ENCODE measurements at places on chromosomes 3 and 15.

DNA sequence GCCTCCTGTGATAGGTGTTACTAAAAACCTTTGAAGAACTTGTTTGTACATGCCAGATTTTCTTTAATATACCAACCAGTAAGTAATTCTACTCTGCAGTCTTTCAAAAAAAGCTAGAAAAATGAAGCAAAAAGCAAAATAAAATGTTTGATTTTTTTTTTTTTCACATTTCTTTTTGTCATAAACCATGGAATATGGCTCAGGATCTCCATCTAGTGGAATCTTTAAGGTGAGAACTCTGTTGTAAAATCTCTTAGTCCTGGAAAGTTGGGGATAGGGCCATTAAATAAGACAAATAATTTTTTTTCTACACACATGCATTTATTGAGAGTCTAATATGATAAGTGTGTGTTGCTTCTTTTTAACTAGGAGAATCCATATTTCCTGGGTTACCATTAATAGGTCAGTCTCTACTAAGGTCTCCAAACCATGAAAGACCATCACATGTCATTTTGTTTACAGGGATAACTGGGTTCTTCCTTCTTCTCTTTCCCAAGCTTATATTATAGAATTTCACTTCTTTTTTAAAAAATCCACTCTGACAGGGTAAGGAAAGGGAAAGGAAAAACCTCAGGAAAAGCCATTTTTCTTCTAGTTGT, 84.6 kb downstream of the SLC9A9 start:
- no peak for DNase-seq

- peak; percentile 65 for DNase-seq
Measured at GRCh38 chr3:111541911-111542483, at the start of gene CD96. TSS of gene CD96 (plus strand) at chr3:111542197. CDS start at chr3:111542249, 52 bp downstream.

- DNase-seq, result no peak
Measured at GRCh38 chr3:17938313-17938712, 195.9 kb upstream of the TBC1D5 start.

GRCh38 chr3:12484983-12485327, 675 bp downstream of the TSEN2 start:
- DNase-seq, result no peak

DNA sequence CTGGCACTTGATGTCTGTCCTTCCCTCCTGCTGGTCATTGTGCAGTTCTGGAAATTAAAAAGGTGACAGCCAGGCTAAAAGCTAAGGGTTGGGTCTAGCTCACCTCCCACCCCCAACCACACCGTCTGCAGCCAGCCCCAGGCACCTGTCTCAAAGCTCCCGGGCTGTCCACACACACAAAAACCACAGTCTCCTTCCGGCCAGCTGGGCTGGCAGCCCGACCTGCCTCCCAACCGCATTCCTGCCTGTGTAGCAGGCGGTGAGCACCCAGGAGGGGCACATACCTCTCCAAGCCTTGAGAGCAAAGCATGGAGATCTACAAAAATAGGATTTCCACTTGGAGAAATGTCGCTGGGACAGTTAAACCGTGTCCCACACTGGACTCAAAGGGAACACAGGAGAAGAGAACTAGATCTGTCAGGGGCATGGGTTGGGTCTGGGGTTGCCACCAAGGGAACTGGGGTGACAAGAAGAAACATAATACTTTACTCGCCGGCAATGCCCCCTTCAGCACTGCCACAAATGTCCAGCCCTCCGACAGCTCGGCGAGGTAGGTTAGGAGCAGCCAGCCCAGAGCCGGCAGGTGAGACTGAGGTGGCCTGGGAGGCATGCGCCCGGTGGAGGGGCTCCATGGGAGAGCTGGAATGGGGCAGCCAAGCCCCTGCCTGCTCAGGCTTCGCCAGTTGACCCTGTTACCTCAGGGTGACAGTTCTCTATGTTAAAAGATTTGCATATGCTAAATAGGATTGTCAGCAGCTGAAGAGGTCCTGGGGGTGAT, 52.2 kb downstream of the EXOG start:
- DNase-seq, result no peak

GRCh38 chr3:72269475-72269874, 484.5 kb upstream of the PROK2 start:
- no peak for DNase-seq

GRCh38 chr3:88149101-88149508, 654 bp upstream of the C3orf38 start:
- DNase-seq, result no peak

- no peak for DNase-seq
Measured at GRCh38 chr15:57445872-57446271, 69.6 kb downstream of the CGNL1 start.

GRCh38 chr3:129732200-129732876, 125.9 kb upstream of the PLXND1 start:
- no peak for DNase-seq

GRCh38 chr15:34847598-34847997, 52.2 kb upstream of the ACTC1 start:
- no peak for DNase-seq

DNA sequence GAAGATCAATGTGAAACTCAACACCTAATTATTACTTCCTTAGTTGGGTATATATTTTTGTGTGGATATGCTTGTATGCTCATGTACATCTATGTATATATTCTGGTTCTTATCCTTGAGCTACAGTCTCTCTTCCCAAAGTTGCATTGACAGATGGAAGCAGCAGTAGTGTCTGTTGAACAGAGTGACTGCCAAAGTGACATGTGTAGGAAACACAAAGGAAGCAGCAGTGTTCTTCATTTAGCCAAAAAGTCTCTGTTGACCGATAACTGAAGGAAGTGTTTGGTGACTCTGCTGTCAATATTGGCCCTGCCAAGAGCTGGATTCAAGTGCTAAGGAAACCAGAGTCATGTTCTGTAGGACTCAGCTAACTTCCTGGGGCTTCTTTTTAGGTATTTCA, 123.8 kb downstream of the C3orf70 start:
- no peak for DNase-seq

DNA sequence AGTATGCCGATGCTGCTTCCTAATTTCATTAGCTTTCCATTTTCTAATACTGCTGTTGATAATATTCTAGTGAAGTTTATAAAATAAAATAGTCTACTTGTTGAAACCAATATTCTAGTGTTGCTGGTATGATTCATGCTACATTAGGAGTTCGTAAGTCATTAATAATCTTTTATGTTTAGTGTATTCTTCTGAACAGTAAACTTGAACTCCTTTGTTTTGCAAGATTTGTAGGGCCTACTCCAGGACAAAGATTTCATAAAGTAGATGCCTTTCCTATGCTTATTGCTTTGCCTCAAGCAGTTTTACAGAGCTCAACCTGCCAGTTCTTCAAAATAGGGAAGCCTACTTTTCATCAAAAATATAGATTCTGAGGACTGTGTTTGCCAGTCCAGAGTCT, 111.5 kb downstream of the RSRC1 start:
- no peak for DNase-seq

- DNase-seq, result no peak
Measured at GRCh38 chr15:98077186-98077585, 116.7 kb downstream of the ARRDC4 start.

DNA sequence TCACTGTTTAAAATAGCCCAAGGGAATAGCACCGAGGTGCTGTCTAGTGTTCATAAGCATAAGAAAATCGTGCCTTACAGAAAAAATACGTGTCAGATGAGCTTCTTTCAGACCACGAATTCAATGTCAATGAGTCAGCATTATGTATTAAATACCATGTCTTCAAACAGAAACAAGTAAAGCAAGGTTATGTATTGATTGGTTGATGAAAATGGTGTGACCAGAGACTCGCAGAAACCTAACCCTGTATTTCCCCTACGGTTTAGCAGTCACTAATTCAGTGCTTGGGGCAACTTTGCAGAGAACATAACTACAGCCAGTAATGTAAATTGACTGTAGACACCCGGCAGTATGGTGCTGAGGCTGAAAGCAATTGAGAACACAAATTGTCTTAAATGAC, 307.7 kb downstream of the IL5RA start:
- no peak for DNase-seq

GRCh38 chr3:103137830-103138229, 703.0 kb downstream of the ZPLD1 start:
- DNase-seq, result no peak

GRCh38 chr3:141796081-141796888, 33.1 kb downstream of the GRK7 start:
- peak; percentile 41 for DNase-seq

DNA sequence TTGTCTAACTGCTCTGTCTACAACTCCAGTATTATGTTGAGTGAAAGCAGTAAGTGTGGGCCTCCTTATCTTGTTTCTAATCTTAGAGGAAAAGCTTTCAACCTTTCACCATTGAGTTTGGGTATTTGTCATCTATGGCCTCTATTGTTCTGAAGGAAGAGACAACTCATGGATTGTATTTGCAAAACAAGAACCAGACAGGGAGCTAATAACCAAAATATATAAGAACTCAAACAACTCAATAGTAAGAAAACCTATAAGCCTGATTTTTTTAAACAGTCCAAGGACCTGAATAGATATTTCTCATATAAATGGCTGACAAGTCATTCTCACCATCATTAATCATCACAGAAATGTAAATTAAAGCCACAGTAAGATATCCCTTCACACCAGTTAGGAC, 113.0 kb downstream of the TAFA4 start:
- DNase-seq, result no peak

- DNase-seq, result no peak
Measured at GRCh38 chr3:125613204-125613603, 17.9 kb upstream of the OSBPL11 start.

DNA sequence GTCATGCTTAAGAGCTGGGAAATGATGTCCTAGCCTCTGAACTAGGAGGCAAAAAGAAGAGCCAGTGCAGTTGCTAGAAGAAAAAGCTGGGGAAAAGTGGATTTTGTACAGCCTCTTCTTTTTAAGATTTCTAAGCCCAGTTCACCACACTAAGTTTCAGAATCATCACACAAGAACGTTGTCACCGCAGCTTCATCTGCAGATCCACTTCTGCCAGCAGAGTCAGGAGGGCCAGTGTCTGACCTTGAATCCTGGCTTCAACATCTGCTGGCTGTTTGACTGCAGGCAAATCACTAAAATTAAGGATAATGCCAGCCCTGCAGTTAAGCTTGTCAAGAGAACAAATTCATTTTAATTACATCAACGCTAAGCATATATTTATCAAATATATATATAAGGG, 36.2 kb downstream of the HDC start:
- DNase-seq, result no peak

GRCh38 chr3:195213639-195214315, 57.2 kb downstream of the XXYLT1 start:
- DNase-seq, result no peak

DNA sequence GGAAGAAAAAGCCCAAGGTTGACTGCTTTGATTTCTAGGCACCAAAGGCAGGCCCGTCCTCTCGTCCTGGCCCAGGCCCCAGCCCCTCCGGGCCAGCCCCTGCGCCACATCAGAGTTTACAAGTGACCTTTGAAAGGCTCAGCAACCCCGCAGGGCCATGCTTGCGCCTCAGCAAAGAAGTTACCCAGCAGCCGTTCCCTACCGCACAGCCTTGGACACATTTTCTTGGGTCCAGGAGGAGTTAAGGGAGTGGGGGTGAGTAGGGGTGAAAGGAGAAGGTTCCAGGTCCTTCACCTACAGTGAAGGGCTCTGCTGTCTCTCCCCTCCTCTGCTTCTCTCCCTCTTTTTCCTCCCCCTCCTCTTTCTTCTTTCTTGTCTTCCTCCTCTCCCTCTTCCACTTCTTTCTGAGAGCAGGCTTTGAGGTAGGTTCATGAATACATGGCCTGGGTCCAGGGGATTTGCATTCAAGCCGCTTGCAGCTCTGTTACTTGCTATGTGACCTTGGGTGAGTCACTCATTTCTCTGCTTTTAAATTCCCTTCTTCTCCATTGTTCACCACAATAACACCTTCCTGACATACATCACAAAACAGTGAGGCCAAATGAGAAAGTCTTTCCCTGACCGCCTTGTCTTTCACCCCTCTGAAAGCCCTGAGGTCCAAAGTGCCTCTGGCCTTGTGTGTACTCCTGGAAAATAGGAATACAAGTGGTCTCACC, 223.3 kb upstream of the TPRG1 start:
- no peak for DNase-seq

DNA sequence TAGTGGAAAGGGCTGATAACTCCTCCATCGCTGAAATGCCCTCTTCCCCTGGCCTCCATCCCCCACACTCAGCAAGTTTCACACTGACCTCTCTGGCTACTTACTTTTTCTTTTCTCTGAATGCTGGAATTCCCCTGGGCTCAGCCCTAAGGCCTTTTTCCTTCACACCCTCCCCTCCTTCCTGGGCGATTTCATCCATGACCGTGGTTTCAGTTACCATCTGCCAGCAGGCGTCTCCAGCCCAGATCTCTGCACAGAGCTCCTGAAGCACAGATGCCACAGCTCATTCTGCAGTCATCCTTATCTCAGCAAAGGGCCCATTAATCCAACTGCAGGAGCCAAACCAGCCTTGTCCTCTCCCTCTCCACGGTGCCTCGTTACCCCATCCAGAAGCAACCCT, 114.0 kb downstream of the RFTN1 start:
- DNase-seq, result no peak

- DNase-seq, result no peak
Measured at GRCh38 chr3:69145688-69146087, 23.3 kb upstream of the LMOD3 start.

GRCh38 chr3:193317682-193318300, 60.8 kb downstream of the ATP13A5 start:
- no peak for DNase-seq

DNA sequence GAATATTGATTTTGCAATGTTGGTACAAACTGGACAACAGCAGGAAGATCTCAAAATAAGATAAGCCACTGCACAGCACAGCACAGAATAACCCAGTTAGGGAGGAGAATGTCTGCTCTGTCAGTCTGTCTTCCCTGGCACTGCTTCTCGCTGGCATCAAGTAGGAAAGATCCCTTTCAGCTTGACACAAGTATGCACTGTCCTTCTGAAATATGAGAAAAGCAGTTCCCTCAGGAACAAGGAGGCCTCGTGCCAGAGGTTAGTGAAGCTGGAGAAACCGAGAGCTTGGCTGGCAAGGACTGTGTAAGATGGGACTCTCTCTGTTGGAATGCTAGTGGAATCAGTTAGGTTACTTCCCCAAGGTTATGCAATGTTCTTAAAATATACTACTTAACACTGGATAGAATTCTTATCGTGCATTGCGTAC, 59.1 kb downstream of the FMN1 start:
- DNase-seq, result no peak

DNA sequence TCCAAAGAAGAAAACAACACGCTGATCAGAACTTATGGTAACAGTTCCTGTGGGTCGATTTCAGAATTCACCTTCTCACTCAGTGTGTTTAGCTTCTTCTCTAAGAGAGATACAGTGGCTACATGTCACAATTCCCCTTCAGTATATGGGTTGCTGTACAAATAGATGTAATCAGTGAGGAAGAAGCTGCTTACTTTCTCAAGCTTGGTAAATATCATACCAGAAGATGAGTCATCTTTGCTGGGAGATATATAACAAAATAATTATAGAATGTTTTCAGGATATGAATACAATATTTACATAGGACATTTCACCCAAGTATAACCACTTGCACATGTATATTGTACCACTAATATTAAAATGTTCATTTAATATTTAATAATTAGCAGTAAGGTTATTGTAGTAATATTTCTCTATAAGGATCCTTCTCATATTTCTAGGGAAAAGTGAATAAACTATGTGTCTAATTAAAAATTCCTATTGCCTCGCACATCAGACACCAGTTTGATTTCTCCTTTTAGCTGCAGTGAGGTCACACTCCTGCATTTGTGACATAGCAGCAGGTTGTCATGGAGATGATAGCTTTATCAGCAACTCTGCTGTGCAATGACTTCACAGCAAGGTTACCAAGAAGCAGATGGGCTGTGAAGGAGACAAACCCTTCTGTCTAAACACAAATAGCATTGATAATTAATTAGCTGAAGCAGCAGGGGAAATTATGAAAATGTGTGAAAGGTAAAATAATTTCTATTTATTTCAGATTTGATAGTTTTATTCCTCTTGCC, 211.4 kb downstream of the TUSC7 start:
- DNase-seq, result no peak
